GM13976 (cell line): ENCODE measurements at places on chromosomes 2 and 18.

DNA sequence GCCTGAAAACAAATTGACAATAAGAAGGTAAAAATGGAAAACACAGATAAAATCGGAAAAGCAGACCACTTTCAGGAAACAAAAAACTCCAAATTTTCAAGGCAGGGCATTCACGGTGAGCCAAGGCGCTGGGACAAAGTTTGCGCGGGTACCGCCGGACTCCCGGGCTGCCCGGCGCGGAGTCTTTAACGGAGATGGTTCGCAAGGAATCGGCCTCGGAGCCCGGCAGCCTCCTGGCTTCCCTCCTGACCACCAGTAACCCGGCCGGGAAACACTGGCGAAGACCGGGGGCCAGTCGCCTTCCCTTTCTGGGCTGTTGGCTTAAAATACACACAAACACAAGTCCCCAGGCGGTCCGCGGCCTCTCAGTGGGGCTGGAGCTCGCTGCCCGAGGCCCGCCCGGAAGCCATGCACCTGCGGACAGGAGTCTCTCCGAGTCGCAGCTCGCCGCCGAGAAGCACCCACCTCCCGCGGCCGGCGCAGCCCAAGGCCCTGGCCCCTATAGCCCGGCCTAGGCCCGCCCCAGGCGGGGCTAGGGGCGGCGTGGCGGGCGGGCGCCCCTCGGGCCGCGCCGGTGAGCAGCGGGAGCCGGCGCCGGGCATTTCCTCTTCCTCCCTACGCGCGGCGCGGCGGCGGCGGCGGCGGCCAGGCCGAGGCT, 622 bp upstream of the KCMF1 start:
- DNase-seq = peak; percentile 82

- DNase-seq = no peak
Measured at GRCh38 chr2:61100801-61101200, 35.1 kb downstream of the SANBR start.

DNA sequence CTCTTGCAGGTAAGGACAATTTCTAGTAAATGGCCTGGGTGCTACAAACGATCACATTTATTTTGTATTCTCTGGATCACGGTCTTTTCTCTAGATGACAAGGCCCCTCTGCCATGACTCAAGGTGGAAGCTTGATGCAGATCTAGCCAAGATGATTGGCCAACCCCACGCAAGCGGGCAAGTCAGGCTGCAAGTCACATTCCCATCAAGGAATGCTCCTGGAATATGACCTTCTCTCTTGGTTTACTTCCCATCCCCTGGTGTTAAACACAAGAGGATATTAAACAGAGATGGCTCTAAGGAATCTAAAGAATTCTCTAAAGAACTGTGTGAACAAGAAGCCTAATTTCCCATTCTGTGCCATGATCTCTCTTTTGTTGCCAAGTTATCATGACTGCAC, 97.3 kb upstream of the SERPINE2 start:
- DNase-seq = no peak

DNA sequence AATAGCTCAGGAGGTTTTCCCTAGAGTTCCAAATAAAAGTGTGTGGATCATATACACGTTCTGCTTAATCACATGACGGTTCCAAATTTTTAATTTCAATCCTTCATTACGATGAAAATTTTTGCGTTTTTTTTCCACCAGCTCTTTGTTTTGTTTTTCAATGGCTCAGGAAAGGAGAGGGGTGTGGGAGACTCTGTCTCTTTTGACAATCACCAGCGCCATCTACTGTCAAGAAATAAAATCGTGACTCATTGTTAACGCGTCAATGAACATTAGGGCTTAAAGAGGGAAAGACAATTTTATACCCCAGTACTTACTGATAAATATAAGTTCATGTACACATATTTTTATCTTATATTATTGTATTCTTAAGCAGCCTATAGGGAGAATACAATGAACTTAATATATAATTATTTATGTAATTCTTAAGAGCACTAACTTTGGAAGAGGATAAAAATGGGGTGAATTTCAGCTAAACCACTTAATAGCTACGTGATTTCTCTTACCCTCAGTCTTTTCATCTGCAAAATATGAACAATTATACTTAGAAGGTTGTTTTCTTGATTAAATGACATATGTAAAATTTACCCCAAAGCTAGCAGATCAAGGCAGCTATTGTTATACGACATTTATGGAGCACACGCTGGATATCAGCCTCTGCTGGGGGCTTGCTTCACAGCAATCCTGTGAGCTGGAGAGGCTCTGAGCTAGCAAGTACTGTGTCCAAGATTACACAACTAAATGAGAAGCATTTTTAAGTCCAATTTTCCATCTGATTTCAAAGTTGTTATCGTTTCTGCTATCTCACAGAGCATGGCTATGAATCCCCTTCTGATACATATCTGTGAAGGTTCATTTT, 47.4 kb upstream of the RMDN2 start:
- DNase-seq = peak; percentile 50

GRCh38 chr18:10432781-10433180, 21.7 kb upstream of the APCDD1 start:
- no peak for DNase-seq

- peak; percentile 68 for DNase-seq
Measured at GRCh38 chr2:86807468-86808275, 17.0 kb upstream of the CD8A start.

GRCh38 chr2:180122874-180123273, 115.8 kb upstream of the CWC22 start:
- no peak for DNase-seq

DNA sequence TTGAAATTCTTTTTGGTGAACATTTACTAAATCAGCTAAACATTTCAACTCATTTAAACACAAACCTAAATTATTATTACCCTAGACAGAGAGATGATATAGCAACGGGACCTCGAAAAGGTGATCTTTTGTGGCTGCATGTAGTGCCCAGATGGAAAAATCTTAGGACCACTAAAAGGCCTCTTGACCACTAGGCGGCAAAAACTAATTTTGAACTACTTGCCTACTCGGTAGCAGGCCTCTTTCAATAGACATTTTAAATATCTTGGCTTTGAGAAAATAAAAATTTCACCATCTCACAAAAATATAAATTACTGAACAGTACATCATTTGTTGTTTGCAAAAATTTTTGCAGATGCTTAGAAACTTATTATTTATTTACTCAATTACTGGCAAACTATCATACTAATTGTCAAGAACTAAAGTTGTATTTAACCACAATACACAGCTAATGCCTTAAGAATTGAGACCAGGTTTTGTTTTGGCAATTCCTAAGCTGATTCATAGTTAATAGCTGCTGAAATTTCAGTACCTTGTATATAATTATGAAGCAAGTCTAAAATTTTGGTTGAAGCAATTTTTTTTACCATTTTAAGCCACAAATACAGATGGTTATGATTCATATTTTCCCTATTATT, 9.4 kb downstream of the COL3A1 start:
- no peak for DNase-seq

DNA sequence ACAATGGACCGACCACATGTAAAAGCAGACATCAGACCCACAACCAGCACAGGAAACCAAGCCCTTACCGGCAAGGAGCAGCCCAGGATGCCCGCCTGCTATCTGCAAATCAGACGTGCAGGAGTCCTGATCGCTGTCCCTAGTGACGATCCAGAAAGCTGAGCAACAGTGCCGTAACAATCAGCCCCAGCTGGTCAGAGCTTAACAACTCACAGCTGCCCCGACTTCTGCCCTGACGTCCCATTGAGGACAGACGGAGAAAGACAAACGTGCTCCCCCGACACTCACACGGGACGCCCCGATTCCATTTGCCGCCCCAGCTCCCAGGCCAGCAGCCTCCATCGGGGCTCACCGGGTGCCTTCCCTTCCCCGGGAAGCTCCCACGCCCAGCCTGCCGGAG, 39.8 kb upstream of the PXDN start:
- DNase-seq = no peak

GRCh38 chr2:45182667-45183295, 173.5 kb upstream of the SIX2 start:
- DNase-seq = no peak

- no peak for DNase-seq
Measured at GRCh38 chr2:226828191-226828590, 7.7 kb upstream of the RHBDD1 start.

GRCh38 chr2:70984228-70984575, 5.8 kb downstream of the ANKRD53 start:
- no peak for DNase-seq

DNA sequence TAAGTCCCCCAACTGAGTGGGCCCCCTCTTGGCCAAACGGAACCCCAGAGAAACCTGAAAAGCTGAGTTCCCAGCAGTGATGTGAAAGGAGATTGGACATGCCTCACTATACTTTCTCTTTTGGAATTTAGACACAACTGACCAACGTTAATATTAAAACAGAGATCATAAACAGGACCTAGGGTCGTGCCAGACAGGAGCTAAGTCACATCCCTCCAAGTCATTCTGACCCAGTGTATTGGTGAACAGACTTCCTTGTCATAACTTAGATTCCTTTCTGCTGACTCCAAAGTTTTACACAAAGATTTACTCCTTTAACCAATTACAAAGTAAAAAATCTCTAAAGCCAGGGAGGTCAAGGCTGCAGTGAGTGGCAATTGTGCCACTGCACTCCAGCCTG, 46.9 kb downstream of the UXS1 start:
- DNase-seq = no peak

DNA sequence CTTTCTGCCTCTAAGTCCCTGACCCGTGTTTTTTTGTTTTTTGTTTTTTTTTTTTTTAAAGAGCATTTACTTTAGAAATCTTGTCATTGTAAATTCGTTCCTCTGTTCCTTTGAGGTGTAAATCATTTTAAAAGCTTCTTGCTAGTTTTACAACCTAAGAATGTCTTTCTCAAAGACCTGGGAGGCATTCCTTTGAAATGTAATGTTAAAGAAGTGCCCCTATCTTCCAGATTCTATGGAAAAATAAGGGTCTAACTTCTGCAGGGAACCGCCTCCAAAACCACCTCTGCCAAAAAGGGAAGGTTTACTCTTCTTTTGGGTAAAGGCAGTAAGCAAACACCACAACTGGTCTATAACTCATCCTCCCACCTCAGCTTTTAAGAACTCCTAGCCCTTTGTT, 259.6 kb upstream of the ZNF804A start:
- DNase-seq = no peak

GRCh38 chr18:69599377-69599776, 198.7 kb downstream of the DOK6 start:
- DNase-seq = no peak

GRCh38 chr2:176104316-176105077, 2.6 kb upstream of the HOXD11 start:
- DNase-seq = no peak

GRCh38 chr2:180124273-180125139, 117.4 kb upstream of the CWC22 start:
- peak; percentile 46 for DNase-seq

DNA sequence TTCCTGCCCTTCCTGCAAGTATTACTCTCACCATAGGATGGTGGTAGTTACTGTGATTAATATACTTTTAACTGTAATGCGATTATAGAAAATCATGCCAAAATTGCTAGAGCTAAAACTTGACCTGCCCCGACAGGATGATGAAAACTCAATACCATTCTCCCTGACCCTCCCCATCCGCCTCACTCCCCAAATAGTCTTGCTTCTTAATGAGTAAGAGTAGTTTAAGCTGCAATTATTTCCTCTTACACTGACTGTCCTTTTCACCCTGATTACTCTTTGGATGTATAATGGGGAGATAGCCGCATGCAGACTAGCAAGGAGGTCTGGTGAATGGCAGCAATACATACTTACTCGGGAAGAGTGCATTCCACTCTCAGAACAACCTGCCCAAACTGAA, 269.6 kb upstream of the SIX3 start:
- DNase-seq = no peak

DNA sequence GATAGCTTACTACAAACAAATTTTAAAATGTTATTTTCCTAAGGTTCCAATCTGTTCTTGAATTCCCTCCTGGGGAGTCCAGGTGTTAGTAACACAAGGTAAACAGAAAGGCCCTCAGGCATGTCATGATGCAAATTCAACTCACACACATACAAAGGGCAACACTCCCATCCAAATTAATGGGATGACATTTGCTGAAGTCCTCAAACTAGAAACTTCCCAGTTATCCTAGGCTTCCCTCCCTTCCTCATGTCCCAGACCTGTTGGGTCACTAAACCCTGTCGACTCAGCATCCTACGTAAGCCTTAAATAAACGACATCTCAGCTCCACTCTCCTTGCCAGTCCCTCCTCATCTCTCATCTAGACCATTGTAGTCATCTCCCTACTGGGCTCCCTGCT, 85.1 kb downstream of the GREB1L start:
- DNase-seq = no peak

GRCh38 chr2:227891673-227892072, 20.2 kb downstream of the DAW1 start:
- DNase-seq = no peak

DNA sequence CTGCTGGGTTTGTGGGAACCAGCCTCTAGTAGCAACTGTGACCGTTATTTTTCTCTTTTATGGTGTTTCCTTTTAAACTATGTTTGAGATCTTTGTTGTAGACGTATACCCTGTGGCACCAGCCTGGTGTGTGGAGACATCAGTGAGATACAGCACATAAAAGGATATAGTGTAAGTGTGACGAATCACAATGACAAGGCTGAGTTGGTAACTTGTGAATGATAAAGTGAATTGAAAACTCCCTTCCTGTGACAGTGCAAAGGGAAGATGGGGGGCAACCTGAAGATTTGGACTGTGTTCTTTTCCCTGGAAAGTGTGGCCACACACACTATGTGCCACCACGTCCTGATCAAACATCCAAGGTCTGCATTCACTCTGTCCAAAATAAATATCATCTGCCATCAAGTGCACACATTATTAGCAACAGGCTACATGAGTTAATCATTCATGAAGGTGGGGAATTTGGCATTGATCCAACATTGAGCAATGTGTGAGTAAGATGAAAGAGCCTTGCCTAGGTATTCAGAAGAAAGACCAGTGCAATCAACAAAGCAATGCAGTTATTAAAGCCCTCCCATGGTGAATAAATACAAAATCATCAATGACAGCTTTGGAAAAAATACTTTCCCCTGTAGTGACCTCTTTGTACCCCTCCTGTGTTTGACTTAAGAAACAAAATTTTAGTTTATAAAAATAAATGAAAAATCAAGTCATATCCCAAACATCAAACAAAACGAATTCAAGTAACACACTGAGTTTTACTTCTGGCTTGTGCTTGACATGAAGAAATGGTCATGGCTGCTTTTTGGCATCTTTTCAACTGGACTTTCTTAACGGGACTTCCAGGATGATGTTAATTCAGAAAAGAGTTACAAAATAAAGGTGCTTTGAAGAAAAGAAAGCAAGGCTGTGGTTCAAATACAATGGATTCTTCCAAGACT, 1280.5 kb upstream of the ZEB2 start:
- no peak for DNase-seq

- no peak for DNase-seq
Measured at GRCh38 chr2:192155511-192156118, 39.1 kb downstream of the TMEFF2 start.

- peak; percentile 83 for DNase-seq
Measured at GRCh38 chr2:180980106-180980942, at the start of gene UBE2E3. UBE2E3 (plus strand) TSS chr2:180980605; CDS start chr2:180982043, 1,438 bp downstream.

DNA sequence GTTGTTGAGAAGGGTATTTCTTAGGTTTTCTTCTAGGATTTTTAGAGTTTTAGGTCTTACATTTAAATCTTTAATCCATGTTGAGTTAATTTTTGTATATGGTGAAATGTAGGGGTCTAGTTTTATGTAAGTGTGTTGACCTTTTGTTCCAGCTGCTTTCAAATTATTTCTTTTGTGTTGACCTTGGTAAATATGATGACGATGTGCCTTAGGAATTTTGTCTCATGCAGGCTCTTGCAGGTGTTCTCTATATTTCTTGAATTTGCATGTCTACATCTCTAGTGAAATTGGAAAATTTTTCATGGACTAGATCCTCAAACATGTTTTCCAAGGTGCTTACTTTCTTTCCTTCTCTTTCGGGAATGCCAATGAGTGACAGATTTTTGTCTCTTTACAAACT, 1609.3 kb upstream of the ZEB2 start:
- DNase-seq = no peak

- no peak for DNase-seq
Measured at GRCh38 chr2:219408204-219408603, 10.0 kb upstream of the DES start.
